Testis (tissue), 5 donors: ENCODE measurements at places on chromosomes 1 and 21. TPM values are rescaled to one million over a fixed set of nuclear protein-coding genes. Genes with fewer than 3 reads are reported as not detected.

The KCND3 gene
- 6.0 TPM for total RNA-seq

The CCDC28B gene
- total RNA-seq, result 67.5 TPM

The VWA5B1 gene
- total RNA-seq, result 23.0 TPM

The KRTAP20-2 gene
- total RNA-seq, result not detected

The GRIK1 gene
- total RNA-seq, result 0.25 TPM

The BEND5 gene
- total RNA-seq, result 7.1 TPM
